ENCODE measurements at places on chromosomes 6 and 20. TPM values are rescaled to one million over a fixed set of nuclear protein-coding genes. Genes with fewer than 3 reads are reported as not detected.

The SMOC2 gene
- not detected for total RNA-seq

The TMEM170B gene
- 2.1 TPM for total RNA-seq

- no peaks in the 10 kb centered on the region for H3K36me3 ChIP-seq
- H3K27ac ChIP-seq: no peak overlapping the region
- no peaks in the 10 kb centered on the region for H3K27me3 ChIP-seq
Observed at GRCh38 chr6:4466769-4467480, 309.3 kb upstream of the CDYL start.

- DNase-seq: no peak
- H3K4me1 ChIP-seq: no peaks in the 10 kb centered on the region
- no peak overlapping the region for H3K27ac ChIP-seq
- H3K27me3 ChIP-seq: no peaks in the 10 kb centered on the region
- no peaks in the 10 kb centered on the region for H3K36me3 ChIP-seq
- no peak overlapping the region for H3K4me3 ChIP-seq
Observed at GRCh38 chr20:22729180-22729579, 144.8 kb upstream of the FOXA2 start.

Measured in CD4-positive, alpha-beta memory T cell (primary cell).